RKO (cell line): ENCODE measurements at places on chromosomes 11 and 22.
A peak's percentile ranks its signal among the peaks of the same experiment; 100 is the strongest.

DNA sequence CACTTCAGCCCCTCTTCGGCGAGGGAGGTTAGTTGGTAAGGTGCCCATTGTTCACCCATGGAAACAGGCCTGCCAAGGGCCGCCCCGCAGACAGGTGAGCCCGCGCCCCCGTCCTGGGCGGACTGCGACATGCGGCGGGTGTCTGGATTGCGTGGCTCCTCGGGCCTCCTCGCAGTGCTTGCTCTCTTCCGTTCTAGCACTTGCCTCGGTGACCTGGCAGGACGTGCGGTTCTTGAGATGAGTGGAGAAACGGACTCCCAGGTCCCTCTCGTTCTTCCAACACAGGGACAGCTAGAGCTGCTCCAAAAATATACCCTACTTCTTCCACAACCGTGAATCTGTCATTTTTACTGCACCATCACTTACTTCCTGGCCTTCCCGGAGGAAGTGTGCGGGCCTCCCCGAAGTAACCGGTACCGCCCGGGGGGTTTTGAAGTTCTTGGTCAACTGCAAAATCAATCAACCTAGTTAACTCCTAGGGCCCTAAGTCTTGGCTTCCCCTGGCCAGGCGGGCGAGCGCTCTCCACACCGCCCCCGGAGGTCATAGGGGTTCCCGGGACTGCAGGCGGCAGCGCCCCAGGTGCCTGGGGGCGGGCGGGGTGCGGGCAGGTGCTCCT lies 745 bp upstream of the ZBTB44 start:
- DNase-seq = no peak

- DNase-seq = peak; percentile 72
Observed at GRCh38 chr22:46390652-46391301, 55.3 kb downstream of the TRMU start.

- no peak for DNase-seq
Observed at GRCh38 chr22:46766611-46767010, 4.2 kb downstream of the TBC1D22A start.

GRCh38 chr11:92276773-92277172 lies 52.2 kb downstream of the FAT3 start:
- no peak for DNase-seq

GRCh38 chr22:43252319-43252718 lies 65.4 kb upstream of the TTLL12 start:
- DNase-seq = no peak

- DNase-seq = no peak
Observed at GRCh38 chr11:34929794-34930763, 13.7 kb downstream of the PDHX start.

DNA sequence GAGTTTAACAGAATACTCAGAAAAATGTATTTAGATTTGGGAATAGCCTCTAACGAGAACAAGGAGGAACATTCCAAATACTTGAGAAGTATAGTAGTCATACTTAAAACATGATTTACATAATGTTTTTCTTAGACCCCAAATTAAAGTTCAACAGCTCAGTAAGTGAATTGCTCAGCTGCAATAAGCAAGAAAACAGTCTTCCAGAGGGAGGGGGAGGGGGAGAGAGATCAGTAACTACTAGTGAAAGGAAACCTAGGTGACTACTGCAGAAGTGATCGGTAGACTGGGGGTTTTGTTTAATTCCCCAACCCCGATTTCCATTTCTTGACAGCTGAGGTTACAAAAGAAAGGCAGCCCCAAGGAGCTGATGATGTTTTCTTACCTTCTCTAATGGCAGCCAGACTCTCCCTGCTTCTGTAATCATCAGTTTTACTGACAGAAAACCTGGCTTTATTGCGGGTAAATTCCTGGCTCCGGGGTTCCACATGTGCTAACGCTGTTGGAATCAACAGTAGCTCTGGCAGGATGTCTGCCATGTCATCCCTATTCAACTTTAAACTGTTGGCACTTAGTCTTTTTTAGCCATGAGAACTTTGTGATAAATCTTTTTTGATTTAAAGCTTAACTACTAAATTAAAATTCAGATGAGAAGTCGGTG lies 82.4 kb upstream of the BIRC3 start:
- DNase-seq = no peak

GRCh38 chr11:26755762-26756161 lies 33.9 kb upstream of the SLC5A12 start:
- no peak for DNase-seq

DNA sequence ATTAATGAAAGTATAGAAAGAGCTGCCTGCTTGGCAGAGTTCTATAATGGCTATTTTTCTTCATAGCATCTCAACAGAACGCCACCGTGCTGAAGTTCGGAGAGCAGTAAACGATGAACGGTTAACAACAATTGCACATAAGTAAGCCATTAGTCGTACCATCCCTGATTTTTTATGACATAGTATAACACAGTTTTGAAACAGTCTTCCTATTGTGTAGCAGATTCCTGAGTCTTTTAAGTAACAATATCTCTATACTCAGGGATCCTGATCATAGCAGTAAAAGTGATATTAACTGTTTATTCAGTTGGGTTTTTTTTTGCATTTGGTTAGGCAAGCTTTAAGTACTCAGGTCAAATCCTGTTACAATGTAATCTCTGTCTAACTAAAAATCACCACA lies 8.4 kb downstream of the EMSY start:
- DNase-seq = no peak

DNA sequence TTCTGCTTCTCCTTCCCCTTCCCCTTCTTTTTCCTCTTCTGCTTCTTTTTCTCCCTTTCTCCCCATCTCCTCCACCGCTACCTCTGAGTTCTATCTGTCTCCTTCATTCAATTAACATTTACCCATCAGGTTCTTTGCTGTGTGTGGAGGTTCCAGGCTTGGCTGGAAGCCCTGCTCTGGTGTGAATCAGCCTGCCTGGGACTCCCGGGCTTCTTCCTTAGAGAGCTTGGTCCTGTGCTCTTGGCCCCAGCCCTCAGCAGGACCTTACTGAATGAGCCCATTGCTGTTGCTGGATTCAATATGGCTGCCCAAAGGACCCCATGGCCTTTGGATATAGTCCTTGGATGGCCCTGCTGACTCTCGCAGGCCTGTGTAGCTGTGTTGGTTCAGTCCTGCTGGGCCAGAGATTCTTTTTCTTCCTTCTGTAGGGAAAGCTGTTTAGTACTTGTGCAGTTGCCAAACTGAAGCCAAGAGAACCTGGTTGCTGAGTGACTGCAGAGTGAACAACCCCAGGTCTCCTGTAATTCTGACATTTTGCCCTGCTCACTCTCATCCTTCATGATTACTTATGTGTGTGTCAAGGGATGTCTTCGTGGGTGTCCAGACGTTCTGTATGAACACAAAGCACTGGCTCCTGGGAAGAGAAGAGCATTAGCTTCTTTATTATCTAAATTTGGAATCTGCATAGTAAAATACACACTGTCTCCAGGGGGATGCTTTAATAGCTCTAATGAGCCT lies 81.0 kb upstream of the ZBED5 start:
- DNase-seq = no peak

DNA sequence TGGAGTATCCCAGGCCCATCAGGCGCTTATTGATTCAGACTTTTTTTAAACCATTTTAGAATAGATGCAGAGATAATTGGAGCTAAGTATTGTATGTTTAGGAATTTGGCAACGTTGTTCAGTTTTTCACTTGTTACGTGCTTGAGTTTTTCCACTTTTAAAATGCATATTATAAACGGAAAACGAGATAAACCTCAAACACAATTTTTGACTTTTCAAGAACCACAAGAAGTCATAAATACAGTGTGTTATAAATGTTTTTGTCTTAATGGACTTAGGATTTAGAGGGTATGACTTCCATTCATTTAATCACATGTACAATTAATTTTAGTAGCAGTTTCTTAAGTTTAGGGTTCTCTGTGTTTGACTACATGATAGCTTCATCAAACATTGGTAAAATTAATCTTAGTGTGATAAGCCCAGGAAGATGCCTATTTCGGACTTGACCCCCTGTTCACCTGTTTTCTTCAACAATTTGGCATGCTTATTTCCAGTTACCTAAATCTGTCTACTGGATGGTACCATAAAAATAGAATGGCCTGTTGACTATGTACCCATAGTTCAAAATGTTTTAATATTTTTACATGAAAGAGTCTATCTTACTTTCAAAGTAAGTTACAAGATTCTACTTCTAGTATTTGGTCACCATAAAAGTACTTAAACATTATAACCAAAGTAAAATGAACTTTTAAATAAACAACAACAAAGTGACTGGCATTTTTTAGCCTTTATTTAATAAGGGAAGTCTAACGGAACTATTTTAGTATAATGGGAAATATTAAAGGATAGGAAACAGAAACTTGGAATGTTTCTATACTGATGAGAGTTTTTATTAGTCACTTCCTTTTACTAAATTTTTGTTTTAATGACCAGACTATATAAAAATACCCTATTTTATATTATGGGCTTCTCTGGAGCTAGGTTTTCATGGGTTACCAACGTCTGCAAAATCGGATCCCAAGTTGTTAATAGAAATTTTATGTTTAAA lies 1.4 kb downstream of the ZC3H12C start:
- DNase-seq = peak; percentile 35

- DNase-seq = no peak
Observed at GRCh38 chr11:87779276-87780067, 395.8 kb downstream of the RAB38 start.

- DNase-seq = no peak
Observed at GRCh38 chr22:49543876-49544275, 283.8 kb downstream of the BRD1 start.

GRCh38 chr11:95920460-95921105 lies 3.3 kb downstream of the MTMR2 start:
- DNase-seq = peak; percentile 38

DNA sequence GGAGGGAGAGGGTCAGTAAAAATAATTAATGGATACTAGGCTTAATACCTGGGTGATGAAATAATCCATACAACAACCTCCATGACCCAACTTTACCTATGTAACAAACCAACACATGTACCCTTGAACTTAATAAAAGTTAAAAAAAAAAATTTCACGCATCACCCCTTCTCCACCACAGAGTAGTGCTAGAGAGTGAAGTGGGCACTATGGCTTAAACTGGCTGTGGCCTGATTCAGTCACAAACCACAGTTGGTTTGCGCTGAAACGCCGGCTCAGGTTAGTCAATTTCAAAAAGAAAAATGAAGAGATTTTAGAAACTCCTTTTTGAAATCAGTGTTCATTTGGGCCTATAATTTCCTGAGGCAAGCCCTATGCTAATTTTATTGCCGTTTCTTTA lies 144.3 kb downstream of the TRPC6 start:
- peak; percentile 7 for DNase-seq

DNA sequence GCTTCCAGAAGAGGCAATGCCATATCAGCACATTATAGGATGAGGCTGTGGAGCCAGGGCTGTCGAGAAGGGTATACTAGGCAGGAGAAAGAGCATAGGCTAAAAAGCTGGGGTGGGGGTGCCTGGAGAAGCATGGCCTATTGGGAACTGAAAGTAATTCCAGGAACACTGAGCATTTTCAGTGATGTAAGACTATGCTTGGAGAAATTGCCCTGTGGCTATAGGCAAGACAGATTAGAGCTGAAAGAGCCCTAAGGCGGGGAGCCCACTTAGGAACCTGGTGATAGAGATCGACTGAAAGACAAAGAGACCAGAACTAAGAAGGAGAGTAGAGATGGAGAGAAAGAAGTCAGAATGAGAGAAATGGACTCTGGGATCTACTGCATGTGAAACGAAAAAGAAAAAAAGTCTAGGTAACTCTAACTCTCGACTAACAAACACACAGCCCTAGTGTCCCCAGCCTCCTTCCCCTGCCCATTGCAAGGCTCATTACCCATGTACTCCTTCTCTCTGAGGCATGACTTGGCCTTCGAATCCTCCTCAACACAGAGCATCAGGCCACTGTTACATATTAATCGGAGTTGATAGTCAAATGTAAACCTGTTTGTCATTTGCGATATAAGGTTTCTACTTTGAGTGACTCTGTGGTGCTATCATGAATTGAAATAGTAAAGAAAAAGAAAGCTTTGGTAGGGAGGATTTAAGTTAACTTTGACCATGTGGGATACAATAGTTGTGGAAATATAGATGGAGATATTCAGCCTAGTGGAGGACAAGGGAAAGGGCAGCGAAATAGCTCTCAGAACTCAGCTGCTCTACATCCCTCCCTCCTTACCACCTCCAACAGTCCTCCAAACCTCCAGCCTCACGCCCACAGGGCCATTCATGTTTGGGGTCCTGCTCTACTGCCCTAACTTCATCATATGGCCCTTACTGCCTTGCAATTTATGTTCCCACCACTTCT lies 52.3 kb upstream of the BMAL1 start:
- no peak for DNase-seq

DNA sequence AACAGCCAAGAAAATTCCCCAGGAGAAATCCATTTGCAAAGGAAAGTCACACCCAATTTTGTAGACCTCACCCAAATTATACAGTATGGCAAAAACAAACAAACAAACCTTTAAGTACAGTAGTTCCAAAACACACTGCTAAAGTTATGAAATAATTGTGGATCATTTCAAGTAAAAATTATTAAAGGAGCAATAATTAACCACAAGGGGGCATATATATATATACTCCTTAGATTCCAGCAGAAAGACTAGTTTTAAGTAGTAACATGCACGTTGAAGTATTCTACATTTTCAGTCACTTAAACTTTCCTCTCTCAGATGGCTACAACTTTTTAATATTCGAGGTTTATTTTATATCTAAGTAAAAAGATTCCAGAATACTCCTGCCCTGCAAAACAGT lies 26.8 kb downstream of the RNF141 start:
- peak; percentile 54 for DNase-seq

DNA sequence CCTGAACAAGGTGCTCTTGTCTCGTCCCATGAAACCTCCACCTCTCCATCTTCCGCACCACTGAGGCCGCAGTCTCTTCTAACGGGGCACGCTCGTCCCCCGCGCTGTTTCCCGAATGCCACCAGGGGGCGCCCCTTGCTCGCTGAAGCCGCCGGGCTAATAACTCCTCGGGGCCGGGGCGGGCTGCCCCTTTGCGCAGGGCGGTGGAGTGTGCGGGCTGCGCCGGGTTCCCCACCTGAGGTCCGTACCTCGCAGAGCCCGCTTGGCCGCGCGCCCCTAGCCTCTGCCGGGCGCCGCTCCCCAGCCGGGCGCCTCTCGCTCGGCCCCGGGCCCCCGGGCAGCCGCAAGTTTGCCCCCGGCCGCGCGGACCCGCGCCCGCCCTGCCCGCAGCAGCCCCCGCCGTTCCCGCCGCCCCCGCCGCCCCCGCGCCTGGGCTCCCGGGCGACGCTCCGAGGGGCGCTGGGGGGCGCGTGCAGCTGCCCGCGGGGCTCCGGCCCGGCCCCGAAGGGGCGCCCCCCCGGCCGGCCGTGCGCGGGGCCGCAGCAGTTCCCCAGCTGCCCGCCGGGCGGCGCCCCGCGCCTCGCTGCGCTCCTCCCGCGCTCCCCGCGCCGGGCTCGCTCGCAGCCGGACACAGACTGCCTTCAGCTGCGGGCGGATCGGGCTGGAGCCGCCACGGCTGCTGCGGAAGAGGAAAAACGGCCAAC lies at the start of gene GRIK4:
TSS of gene GRIK4 (plus strand) at position 633 of the 704 bp plus-strand sequence. CDS start 148,571 bp downstream, outside the sequence.
- peak; percentile 35 for DNase-seq
